NCI-H1694 treated with DMSO at 0.1 percent for 48 hours (cell line): ENCODE measurements at places on chromosomes 11 and 22.

DNA sequence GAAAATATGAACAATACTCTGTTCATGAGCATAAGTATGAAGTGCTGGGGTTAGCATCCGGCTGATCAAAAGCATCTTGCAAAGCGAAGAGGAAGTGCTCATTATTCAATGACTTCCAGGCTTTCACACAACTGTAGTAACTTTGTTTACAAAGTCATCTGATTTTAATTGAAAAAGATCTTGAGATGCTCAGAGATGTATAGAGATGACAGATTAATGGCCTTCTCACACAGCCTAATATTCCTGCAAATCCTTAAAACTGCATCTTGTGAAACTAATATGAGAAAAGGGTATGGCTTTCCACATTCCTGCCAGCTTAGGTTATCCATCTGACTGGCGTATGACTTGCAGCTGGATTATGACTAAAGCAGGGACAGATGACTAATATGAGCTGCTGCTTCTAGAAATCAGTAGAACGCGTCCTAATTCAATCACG, 125.4 kb downstream of the CASP12 start:
- no peak for DNase-seq

DNA sequence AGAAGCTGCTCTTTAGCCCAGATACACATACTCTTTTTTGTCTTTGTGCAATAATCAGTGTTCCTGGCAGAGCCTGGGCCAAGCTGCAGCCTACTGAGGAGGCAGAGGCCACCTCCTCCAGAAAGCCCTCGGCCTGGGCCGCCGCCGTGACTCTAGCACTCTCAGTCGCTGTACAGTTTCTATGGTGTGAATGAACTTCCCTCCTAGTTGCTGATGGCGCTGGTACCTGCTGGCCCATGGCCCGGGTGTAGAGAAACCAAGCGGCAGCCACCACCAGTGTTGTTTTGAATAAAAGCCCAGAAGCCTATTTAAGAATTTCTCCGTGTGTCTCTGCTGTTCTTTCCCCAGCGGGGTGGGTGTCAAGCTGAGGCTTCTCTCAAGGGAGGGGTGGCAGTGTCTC, 118.9 kb downstream of the CACNA1I start:
- DNase-seq: no peak

DNA sequence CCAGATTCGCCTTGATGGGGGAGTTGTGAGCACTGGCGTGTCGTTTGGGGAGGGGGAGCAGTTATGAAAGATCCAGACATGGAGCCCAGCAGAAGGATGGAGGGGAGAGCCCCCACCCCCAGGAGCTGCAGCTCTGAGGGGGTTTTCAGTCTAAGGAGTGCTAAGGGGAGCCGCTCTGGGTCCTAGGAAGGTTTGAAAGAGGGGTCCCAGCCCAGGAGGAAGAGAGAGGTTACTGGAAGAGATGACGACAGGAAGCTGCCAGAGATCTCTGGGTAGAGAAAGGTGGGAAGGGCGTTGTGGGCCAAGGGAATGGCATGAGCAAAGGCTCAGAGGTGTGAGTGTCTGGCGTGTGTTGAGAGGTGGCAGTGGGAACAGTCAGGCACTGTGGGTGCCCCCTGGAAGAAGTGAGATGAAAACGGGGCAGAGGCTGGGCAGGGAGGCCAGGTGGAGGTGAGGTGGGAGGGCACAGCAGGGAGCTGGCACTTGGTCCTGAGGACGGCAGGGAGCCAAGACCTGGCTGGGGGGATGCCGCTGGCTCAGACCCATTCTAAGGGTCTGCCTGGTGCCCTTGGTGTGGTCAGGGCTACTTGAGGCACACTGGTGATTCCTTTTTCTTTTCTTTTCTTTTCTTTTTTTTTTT, 1.8 kb downstream of the MGAT3 start:
- DNase-seq: no peak

GRCh38 chr22:21055880-21056319, 10.2 kb downstream of the LRRC74B start:
- DNase-seq: no peak

- DNase-seq: peak; percentile 37
Measured at GRCh38 chr11:27213232-27213660, 149.8 kb downstream of the CCDC34 start.

DNA sequence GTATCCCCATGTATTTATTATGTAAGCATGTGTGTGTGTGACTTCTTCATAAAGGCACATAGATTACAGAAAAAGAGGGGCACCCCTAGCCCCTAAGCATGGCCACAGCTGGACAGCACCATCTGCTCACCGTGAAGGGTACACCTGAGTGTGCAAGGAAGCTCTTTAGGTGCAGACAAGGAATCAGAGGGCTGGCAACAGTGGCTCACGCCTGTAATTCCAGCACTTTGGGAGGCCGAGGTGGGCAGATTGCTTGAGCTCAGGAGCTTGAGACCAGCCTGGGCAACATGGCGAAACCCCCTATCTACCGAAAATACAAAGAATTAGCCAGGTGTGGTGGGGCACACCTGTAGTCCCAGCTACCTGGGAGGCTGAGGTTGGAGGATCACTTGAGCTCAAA, 56.3 kb downstream of the DGCR2 start:
- no peak for DNase-seq

DNA sequence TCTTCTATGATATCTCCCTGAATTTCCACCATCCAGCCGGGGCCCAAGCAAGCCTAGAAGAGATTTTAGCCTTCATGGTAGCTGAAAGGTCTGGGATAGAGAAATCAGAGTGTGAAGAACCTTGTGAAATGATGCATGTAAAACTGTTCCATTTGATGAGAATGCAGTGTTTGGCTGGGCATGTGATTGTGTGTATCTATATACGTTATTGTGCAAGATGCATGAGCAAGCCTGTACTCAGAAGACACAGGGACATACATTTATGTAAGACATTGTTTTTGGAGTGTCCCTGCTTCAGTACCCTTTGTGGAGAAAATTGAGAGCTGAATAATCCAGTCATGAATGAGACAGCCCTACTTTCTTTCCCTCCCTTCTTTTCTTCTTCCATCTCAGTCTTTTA, 15.2 kb upstream of the OR52K2 start:
- DNase-seq: no peak

DNA sequence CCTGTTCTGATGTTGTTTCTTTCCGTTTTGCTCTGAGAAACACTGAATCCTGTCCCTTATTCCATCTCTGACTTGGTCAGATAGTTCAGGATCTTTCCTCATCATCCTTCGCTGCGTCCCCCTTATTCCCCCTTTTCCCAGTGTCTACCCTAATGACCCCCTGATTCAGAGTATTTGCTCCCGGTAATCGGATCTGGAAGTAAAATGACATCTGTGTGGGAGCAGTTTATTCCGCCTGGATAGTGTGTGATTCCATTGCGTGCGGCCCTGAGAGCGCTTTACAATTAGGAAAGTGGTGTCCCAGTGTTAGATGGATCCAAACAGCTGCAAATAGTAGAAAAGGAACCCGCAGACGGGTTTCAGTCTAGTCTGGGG, 606 bp downstream of the DRG1 start:
- DNase-seq: peak; percentile 4

- DNase-seq: no peak
Measured at GRCh38 chr22:48944751-48945620, 882.7 kb downstream of the BRD1 start.
